ENCODE measurements at places on chromosomes 2 and 18.
A peak's percentile ranks its signal among the peaks of the same experiment; 100 is the strongest.

- DNase-seq: no peak
Observed at GRCh38 chr2:232668805-232669444, 28.2 kb upstream of the GIGYF2 start.

GRCh38 chr18:43534511-43534910, 257.2 kb upstream of the SYT4 start:
- DNase-seq: no peak

DNA sequence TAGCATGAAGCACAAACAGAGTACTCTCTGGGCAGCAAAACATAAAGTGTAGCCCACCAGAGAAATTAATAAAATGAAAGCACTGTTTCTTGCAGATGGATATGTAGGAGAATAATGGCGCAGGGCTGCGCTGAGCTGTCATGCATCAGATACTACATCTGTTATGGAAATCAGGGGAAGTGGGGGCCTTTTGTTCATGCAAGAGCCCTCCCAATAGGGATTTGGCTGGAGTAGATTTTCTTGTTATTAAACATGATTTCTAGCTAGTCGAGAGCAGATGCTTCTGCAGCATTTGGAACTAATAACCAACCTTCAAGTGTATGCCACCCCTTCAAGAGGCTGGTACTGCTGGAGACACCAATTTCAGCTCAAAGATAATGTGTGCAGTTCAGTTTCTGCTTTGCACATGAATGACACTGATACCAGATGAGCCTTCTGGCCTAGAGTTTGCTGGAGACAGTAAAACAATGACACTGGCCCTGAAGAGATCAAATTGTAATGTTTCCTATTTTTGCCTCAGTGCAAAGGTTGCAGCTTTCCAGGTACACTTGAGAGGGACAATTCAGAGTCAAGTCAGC, 58.0 kb downstream of the RND3 start:
- DNase-seq: no peak

DNA sequence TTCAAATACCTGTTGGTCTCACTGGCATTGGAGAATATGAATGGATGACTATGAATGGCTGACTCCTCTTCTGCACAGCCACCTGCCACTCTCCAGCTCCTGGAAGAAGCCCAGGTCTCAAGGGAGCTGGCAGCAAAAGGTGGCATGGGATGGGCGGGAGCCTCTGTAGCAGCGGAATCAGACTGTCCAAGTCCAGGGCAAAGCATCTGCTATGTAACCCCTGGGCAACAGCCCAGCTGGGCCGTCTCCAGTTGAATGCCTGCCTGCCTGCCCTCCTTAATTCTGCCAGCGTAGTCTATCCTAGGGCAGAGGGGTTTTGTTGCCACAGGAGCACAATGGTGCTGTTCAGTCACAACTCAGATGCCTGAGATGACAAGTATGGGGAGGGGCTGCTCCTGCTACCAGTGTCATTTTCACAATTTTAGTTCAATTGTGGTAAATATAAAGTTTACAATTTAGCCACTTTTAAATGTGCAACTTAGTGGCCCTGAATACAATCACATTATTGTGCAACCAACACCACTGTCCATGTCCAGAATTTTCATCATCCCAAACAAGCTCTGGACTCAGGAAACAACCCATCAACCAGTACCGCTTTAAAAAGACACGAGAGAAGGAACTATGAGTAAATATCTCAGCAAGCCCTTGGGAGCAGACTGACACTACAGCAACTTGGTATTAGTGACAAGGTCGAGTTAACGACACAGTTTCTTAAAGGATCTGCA, 115.2 kb downstream of the MYO5B start:
- peak; percentile 68 for DNase-seq

DNA sequence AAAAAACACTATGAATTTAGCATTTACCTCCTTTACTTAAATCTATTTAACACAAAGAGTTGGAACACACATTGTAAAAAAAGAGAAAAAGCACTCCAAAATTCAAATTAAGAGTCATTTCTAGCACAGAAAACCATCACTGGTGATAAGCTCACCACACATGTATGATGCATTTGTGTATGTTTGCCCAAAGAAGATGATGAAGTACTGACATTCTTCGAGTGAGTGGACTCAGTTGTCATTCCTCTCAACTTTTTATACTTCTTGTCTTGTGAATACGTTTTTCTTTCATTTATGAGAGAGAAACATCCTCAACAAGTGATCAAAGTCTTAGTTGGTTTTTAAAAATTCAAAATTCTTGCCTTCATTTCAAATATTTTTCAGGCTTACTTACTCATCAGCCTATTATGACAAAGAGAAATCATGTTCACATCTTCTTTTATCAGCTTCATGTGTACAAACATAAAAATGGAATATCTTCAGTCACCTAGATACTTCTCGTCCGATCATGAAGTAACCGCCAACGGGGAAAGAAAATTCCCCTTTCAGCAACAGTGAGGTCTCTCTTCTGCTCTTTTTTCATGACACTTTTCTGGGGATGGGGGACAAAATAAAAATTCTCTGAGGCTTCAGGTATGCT, 1.5 kb downstream of the DSEL start:
- DNase-seq: no peak

DNA sequence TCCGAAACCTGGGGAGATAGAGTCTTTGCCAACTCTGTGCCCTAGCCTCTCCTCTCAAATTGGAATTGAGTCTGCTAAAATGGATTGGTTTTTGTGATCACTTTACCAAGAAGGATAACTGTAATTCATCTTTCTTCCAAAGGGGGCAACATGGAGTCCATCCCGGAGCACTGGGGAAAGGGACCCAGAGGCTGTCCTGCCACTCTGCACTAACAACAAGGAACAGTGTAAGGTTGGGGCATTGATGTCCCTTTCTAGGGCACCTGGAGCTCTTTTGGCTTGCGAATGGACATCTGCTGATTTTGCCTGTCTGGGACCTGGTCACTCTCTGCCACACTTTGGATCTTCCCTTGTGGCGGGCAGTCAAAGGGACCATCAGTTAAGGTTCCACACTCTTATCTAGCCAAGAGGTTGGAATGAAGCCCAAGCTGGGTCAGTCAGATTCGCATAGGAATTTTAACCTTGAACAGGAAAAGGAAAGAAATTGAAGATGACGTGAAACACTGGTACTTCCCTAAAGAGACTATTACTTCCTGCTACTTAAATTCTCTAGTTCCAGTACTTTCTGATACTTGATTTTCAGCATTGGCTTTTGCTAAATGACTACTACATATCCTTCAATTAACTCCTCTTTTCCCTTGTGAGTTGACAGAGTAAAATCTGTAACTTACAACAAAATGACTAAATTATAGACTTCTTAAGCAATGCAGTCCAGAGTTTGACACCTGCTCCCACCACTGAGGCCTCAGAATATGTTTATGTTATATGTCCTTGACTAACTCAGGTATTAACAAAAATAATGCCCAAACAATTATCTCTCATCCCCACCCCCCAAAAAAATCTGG, 64.7 kb upstream of the KLF7 start:
- no peak for DNase-seq

GRCh38 chr2:127700527-127701192, 637 bp upstream of the SFT2D3 start:
- peak; percentile 92 for DNase-seq

DNA sequence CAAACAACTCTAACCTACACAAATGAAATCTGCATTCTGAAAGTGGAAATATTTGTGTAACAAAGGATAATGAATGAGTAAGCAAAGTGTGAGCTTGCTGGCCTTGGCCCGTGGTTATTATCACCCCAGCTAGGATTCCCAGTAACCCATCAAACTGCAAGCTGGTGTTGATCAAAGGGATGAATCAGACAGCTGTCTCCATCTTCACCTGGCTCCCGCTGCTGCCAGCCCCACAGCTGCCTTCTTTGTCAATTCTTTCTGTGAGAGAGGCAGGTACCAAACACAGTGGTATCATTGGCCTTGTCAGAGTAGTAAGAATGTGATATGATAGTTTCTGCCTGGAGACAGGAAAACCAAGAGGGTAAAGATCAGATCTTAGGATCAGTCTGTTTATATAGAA, 25.2 kb upstream of the RGPD4 start:
- DNase-seq: no peak

- no peak for DNase-seq
Observed at GRCh38 chr2:123839326-123839725, 185.8 kb upstream of the CNTNAP5 start.

- DNase-seq: no peak
Observed at GRCh38 chr2:70916291-70916690, 19.4 kb upstream of the ATP6V1B1 start.

GRCh38 chr2:84613082-84613481, 96.8 kb downstream of the DNAH6 start:
- no peak for DNase-seq

DNA sequence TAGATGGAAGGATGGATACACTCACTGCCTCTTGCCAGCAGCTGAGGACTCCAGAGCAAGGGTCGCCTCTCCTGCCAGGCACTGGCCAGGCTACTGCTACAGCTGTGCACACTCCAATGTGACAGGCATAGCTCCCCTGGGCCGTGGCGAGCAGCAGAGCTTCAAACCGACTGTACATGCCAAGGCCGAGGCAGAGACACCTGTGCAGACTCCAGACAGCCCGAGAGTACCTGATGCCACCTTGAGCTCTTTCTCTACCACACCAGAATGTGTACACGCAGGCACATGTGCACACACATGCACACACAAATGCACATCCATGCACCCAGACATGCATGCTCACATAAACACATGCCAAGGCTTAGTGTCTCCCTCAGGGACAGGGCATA, 508.3 kb upstream of the MYT1L start:
- no peak for DNase-seq

DNA sequence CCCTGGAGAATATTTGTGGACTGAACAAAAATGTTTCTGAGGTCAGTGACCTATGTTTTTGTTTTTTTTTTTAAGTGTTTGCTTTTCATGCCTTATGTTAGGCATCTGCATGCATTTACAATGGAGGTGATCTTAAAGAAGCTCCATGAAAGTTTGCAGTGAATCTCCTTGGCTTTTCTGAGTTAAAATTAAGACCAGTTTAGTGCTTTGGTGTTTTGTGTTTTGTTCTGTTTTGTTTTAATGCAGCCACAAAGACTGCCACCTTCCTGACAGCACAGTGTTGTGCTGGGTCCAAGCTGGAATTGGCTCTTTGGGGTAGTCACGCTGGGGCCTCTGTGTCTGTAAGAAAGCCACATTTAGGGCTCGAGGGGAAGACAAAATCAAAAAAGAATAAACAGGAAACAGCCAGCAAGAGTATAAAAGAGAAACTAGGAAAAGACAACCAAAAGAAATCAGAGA, 396.2 kb downstream of the ARHGAP15 start:
- DNase-seq: no peak

Measured in upper lobe of right lung (tissue), 1 donor.